NCI-H1105 (cell line): ENCODE measurements at places on chromosomes 11 and 22.
A peak's percentile ranks its signal among the peaks of the same experiment; 100 is the strongest.

- no peak for DNase-seq
Observed at GRCh38 chr11:122030286-122030685, 85.7 kb downstream of the BLID start.

DNA sequence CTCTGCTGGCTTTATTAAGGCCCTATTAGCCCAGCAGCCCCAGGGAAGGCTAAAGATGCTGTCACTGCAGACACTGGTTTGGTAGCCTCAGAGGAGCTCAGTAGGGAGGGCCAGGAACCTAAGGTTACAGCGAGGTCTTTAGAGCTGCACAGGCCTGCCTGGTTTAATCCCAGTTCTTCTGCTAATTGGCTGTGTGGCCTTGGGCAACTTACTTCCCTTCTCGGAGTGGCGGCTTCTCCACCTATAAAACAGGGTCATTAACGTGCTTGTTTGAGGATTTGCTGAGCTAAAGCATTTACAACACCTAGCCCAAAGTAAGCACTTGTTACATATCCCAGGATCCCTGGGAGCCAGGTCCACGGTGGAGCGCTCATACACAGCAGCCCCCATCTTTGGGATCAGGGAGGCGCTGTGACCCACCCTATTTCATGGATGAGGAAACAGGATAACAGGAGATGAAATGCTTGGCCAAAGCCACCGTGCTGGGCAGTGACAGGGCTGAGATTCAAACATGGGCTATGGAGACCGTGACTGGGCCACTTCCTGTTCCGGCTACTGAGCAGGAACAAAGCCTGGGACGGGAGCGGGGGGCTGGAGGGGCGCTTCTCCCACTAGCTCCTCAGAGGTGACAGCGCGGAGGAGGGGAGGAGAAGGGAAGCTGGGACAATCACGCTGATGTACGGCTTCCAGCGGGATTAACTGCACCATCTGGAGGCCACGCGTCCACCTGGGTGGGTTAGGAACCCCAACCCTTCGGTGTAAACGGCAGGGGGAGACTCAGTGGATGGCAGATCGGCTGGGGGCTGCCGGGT lies 61.5 kb downstream of the IGLL1 start:
- no peak for DNase-seq

- no peak for DNase-seq
Observed at GRCh38 chr11:100442017-100442416, 245.1 kb upstream of the ARHGAP42 start.

GRCh38 chr11:117180020-117180419 lies 1.5 kb downstream of the SIDT2 start:
- DNase-seq = no peak

GRCh38 chr11:120289426-120289825 lies 35.7 kb upstream of the TLCD5 start:
- DNase-seq = no peak

GRCh38 chr11:57313071-57313787 lies 11.5 kb downstream of the TNKS1BP1 start:
- DNase-seq = no peak

DNA sequence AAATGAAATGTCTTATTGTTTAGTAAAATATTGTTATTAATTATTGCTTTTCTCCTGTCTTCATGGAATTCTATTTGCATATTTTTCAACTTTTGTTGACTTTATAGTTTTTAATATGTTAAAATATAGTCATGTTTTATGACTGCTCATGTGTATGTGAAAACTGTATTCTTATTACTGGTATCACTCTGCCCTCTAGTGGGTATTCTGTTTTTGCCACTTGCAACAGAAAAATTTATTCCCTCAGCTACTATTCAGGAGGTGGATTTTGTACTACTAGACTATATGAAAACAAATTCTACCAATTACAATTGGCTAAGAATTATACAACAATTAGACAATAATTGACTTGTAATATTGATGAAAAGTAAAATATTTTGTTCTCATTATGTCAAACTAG lies 45.0 kb downstream of the OR4C6 start:
- peak; percentile 36 for DNase-seq

GRCh38 chr11:102293873-102294601 lies 23.2 kb upstream of the BIRC3 start:
- DNase-seq = no peak

GRCh38 chr11:27965559-27965958 lies 142.4 kb downstream of the KIF18A start:
- no peak for DNase-seq

GRCh38 chr11:130891326-130891725 lies 25.0 kb downstream of the SNX19 start:
- DNase-seq = no peak

- DNase-seq = peak; percentile 97
Observed at GRCh38 chr11:120894202-120894985, 129.5 kb upstream of the TBCEL start.

DNA sequence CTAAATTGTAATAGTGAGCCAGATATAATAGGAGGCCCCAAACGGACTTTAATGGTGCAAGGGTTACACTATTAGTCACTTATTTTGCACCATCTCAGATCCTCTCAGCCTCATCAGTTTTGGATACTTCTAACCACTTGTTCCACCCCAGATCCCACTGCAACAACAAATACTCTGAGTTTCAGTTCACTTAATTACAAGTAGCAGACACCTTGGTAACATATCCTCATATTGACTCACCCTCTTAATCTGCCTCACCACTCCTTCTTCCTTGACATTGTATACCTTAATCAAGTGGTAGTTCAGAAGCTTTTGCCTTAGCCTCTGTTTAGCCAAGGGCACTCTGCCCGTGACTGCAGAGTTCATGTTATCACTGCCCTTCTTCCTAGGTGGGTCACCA lies 256.1 kb upstream of the UBASH3B start:
- DNase-seq = no peak

DNA sequence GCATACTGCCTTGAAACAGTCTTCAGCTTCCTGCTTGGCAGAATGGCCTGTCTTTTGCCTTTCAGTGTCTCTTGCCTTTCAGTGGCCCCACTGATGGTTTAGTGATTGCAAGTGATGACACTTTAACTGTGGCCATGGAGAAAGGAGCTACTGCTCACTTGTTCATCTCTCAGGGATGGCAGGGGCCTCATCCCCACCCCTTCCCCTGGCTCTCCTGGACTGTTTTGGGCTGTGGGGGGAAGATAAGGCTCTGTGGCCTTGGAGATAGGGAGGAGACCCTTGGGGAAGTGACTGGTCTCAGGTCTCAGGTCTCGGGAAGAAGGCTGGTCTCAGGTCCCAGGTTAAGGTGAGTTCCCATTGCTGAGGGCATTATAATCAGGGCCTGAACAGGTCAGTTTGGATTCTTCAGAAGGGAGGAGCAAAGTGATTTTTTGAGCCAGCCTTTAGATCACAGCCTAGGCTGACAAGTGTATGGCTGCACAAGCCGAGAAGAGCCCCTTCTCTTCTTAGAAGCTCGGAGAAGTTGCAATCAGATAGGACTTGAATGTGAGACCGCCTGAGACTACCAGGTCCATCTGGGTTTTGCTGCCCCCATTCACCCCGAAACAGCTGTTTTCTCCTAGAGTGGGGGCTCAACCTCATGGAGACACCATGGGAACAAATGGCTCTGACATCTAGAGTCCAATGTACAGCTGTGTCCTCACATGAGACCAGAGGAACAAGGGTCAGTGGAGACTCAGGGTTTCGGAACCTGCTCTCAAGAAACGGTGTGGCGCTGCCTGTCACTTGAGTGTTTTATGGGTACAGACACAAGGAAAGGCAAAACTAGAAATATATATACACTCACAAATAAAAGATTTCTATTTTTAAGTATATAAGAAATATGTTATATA lies 15.9 kb upstream of the P2RY2 start:
- DNase-seq = no peak

DNA sequence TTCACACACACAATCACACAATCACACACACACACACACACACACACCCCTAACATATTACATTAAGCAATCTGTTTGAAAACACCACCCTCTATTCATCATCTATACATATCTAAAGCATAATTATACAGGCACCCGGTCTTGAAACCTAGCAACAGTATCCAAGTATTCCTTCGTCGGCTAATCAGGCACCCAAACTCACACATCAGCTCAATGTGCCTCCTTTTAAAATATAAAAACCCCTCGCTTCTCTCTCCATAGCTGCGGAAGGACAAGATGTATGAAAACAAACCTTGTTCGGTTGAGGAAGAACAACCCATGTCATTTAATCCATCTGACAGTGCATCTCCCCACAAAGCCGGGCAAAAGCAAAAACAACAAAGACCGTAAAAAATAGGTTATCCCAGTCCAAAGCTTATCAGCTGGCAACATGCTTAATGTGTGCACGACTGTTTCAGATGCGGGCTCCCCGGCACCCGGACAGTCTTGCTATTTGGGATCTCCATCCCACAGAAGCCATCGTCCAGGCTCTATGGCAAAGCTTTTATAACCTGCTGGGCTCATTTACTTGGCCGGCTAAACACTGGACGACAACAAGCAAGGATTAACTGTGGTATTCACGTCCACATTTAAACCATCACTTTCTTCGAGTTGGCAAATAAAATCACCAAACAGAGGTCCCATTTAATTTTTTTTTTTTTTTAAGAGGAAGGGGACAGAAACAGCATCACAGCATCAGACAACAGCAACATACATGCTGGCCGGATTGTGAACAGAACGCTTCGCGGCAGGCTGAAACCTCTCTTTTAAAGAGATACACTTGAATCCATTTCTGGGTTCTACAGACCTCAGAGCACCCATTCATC lies 365.5 kb downstream of the SHANK2 start:
- DNase-seq = no peak

GRCh38 chr11:19597876-19598275 lies 114.8 kb upstream of the NAV2 start:
- DNase-seq = no peak

- no peak for DNase-seq
Observed at GRCh38 chr22:50473855-50474671, 772 bp downstream of the SBF1 start.

DNA sequence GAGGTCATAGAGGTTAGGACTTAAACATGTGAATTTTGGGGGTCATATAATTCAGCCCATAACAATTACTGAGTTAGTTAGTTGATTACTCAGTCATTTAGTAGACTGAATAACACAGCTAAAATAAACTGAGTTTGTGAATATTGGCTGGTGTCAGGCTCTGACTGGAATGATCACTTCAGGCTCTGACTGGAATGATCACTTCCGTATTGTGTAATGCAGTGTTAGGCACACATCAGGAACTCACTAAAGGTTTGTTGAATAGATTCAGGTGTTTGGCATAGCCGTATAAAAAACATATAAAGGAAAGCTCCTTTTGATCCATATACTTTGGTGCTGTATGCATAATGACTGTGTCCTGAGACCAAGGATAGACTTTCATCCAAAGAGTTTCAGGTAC lies 610.5 kb downstream of the INSC start:
- DNase-seq = no peak

DNA sequence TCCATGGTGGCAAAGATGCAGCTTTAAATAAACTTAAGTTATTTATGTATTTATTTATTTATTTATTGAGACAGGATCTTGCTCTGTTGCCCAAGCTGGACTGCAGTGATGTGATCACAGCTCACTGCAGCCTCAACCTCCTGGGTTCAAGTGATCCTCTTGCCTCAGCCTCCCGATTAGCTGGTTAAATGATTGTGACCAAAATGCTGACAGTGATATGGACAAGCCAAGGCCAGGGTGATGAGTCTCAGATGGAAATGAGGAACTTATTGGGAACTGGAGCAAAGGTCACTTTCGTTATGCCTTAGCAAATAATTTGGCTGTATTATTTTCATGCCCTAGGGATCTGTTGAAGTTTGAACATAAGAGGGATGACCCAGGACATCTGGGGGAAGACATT lies 9.3 kb upstream of the LRP5 start:
- DNase-seq = no peak

DNA sequence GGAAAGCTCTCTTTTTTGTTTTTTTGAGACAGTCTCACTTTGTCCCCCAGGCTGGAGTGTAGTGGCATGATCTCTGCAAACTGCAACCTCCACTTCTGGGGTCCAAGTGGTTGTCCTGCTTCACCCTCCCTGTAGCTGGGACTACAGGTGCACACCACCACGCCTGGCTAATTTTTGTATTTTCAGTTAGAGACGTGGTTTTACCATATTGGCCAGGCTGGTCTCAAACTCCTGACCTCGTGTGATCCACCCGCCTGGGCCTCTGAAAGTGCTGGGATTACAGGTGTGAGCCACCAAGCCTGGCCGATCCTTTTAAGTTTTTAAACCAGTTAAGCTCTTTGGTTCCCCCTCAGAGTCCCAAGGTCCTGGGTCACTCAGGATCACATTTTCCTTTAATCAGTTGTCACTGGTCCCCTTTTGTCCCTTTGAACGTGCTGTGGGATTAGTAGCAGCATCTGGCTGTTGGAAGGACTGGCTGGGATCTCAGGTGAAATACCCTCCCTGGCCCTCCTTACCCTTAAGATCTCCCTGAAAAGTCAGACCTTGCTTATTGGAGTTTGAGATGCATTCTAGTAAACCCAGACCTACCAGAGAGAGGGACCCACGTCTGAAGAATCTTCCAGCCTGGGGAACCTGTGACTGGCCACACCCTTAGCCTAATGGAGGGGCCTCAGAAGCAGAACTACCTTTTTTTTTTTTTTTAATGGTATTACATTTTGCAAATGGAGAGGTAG lies 8.1 kb downstream of the MALAT1 start:
- no peak for DNase-seq

- no peak for DNase-seq
Observed at GRCh38 chr22:16387088-16387487, 205.5 kb downstream of the CCT8L2 start.

GRCh38 chr11:67492801-67493547 lies 10.1 kb downstream of the AIP start:
- DNase-seq = no peak

- DNase-seq = no peak
Observed at GRCh38 chr22:37965940-37966664, 12.6 kb downstream of the POLR2F start.

DNA sequence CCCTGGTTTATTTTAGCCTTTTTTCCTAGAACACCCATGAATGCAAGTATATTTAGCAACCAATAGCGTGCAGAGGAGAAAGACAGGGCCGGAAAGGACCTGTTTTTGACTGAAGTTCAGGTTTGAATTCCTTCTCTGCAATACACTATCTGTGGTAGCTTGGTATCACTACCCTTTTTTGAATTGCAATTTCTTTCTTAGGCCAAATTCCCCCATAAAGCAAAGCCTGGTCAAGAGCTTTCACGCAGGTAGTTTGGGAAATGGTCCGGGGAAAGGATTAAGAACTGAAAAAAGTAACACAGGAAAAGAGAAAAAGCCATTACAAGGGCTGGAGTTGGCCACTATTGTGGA lies 38.8 kb upstream of the PAMR1 start:
- no peak for DNase-seq

DNA sequence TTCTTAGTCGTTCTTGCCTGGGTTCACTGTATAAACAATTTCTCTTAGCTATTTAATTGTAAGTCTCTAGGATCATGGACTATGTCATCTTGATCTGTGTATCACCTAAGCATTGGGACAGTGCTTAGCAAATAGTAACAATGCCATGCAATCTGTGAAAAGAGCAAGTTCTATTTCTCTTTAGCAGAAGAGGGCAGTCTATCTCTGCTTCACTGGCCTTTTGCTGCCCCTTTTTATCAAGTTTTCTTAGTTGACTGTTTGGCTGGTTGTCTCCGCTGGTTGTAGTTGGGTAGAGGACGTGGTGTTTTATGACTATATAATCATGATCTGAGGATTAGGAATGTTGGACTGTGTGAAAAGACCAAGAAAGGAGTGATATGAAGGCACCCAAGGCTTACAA lies 315.0 kb downstream of the JRKL start:
- no peak for DNase-seq
